ENCODE measurements at places on chromosomes 5 and 9.

GRCh38 chr5:139949710-139950109 is 93.4 kb downstream of the NRG2 start:
- no peak for DNase-seq

DNA sequence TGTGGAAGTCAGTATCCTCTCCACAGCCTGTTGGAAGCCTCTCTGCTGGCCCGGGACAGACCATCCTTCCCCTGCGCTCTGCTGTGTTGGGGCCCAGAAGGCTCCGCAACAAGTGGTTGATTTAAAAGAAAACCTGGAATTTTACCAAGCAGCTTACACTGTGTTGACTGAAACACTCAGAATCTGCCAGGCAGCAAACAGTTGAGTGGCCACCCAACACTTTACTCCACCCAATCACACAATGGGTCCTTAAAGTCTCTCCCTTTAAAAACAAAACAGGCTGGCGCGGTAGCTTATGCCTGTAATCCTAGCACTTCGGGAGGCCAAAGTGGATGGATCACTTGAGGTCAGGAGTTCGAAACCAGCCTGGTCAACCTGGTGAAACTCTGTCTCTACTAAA is 28.0 kb upstream of the DMRT3 start:
- no peak for DNase-seq

DNA sequence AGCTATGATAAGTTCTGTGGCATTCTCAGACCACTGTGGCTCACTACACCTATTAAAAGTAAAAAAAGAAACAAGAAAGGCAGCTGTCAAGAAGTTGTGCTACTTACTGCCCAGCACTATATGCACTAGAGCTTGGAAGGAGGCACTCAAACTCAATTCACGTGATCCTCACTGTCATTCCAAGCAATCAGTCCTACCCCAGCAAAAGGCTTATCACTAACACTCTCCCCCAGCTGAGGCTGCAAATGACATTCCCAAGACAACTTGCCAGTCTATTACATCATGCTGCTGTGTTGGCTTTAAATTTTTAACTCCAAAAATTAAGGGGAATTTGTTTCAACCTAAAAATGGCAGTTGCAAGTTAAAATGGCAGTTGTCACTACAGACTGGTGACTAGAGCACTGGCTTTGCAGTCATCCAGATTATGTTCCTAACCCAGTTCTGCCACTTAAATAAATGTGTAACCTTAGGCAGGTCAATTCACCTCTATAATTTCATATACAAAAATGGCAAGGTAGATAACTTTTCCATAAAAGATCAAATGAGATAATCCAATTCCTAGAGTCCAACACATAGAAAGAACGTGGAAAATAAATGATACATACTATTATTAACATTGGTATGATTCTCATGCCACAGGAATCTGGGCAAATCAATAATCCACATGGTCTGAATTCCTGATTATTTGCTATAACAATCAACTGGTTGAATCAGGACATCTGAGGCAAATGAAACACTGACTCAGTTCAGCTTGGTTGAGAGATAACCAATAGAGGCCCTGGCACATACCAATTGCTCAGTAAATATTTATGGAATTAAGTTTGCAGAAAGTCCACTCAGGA is 52.4 kb downstream of the FBXW11 start:
- no peak for DNase-seq

DNA sequence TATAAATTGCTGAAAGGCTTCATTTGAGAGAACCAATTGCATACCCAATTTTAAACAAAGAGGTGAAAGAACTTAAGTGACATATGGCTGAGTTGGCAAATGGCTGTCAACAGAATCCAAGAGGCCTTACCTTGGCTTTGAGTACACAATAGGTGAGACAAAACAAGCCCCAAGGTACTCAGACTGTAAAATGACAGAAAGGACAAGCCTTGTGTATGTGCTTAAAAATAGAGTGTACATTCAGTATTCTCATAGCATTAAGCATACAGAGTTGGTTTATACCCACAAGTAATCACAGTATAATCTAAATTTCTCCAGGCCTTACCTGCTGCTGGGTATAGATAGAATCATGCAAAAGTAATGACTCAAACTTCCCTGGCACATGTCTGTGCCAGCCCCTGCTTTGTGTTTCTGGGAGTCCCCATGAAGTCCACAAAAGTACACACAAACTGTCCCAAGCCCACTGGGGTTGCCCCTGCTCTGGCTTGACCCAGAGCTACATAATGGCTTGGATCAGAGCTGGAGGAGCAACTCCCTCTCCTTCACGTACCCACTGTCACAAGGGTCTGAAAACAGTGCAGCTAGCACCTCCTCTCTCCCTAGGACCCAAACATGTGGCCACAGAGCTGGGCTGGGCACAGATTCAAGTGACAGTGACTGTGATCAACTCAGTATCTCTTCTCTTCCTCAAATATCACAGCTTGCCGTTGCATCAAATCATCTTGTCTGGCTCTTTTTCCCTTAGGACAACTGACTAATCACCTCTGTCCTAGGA is 250.8 kb downstream of the ENC1 start:
- DNase-seq = no peak

DNA sequence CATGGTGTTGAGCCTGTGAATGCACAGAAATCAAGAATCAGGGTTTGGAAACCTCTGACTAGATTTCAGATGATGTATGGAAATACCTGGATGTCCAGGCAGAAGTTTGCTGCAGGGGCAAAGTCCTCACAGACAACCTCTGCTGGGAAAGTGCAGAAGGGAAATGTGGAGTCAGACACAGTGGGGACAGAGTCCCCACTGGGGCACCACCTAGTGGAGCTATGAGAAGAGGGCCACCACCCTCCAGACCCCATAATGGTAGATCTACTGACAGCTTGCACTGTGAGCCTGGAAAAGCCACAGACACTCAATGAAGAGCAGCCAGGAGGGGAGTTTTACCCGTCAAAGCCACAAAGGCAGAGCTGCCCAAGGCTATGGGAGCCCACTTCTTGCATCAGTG is 181.9 kb upstream of the SEMA6A start:
- no peak for DNase-seq

DNA sequence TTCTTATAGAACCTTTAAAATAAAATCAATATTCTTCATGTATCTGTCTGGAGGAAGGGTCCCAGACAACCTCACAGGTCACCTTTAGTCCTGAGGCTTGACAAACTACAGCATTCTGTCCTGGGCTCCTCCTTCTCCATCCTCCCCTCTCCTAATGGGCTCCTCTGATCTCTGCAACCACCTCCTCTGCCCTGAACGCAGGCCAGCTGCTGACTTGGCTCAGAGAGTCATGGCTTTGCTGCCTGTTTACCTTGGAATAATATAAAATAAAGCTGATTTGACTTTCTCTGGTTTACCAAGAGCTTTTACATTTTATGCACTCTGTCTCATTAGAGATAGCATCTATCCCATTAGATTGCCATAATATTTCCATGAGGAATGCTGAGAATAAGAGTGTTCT is 159.4 kb downstream of the SEMA6A start:
- DNase-seq = no peak

- no peak for DNase-seq
These were observed 33.1 kb upstream of the PPARGC1B start for GRCh38 chr5:149697001-149697400.

- DNase-seq = no peak
These were observed 3.4 kb downstream of the SKP2 start for GRCh38 chr5:36155291-36155690.

- DNase-seq = no peak
These were observed 72.3 kb upstream of the PRLR start for GRCh38 chr5:35302544-35302943.

GRCh38 chr5:158382473-158382872 is 523.5 kb upstream of the CLINT1 start:
- no peak for DNase-seq

GRCh38 chr9:16401701-16402100 is 468.8 kb downstream of the BNC2 start:
- DNase-seq = no peak

DNA sequence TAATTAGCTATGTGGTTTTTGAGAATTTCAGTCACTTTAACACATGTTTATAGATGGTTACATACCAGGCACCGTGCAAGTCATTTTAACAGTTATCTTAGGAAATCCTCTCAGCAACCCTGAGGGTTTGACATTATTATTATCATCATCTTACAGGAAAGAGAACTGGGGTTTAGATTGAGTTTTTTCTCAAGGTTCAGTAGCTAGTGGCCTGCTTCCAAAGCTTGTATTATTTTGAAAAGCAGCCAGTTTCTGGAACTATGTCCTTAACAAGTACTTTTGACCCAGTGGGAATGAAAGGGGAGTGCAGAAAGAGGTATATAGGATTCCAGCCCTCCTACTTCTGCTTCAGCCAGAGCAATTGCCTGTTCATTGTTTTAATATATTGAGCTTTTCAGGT is 157.5 kb downstream of the COMMD10 start:
- no peak for DNase-seq

- DNase-seq = no peak
These were observed 101.4 kb downstream of the PPARGC1B start for GRCh38 chr5:149831492-149831891.

DNA sequence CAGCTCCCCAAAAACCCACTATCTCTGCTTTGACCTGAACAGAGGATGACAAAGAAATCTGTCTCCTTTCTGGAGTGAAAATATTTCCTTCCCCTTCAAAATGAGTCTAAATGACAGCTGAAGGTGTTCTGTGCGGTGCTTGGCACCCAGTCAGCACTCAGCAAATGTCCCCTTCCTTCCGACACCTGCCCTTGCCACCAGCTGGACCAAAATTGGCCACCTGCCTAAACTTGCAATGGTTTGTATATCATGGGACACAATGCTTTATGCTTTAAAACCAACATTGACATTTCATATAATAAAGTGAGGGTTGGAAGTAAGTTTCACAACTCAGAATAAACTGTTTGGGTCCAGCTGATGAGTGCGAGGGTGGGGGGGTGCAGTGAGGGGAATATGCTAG is 7.5 kb upstream of the TTC1 start:
- no peak for DNase-seq

DNA sequence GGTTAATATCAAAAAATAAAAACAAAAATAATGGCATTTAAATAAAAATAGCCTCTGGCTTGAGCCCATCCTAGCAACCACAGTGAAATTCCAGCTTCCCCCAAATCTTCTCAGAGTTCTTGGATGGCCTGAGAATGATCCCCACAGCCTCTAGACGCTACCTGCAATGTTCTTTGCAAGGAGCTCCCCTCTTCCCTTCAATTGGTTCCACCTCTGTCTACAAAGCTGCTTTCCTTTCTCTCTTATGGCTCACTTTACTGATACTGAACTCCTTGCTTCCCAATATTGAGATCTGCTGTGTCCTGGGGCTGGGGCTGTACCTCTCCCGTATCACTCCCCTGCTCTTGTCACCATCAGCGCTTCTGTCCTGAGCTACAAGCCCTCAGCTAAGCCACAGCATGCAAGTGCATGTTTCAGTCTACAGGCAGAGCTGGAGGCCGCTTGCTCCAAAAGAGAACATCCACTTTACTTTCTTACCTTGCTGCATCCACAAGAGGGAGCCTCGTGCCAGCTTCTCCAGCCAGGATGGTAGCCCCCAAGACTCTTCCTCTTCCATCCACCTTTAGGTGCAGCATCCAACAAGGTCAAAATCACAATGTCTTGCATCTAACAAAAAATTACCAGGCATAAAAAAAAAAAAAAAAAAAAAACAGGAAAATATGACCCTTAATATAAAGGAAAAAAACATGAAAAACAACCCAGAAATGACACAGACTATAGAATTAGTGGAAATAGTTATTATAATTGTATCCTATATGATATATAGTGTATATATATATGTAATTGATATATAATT is 57.4 kb upstream of the PRSS3 start:
- DNase-seq = no peak

GRCh38 chr9:129962451-129962864 is 80.5 kb downstream of the FNBP1 start:
- no peak for DNase-seq

GRCh38 chr9:135410421-135410820 is 69.2 kb upstream of the PPP1R26 start:
- DNase-seq = no peak

DNA sequence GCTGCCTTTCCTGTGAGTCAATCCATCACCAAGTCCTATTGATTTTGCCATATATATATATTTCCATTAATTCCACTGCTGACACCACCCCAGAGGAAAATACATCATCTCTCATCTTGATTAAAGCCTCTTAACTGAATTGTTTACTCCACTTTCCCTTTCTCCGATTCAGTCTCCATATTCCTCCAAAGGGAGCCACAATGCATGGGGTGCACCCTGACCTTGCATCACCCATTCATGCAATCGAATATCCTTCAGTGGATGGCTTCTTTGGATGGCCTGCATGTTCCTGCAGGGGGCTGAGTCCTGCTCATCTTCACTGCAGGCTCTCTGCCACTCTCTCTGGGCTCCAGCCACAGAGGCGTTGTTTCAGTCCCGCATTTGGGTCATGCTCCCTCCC is 231.0 kb downstream of the SNX18 start:
- no peak for DNase-seq

GRCh38 chr9:128254362-128254761 is 21.4 kb downstream of the GOLGA2 start:
- no peak for DNase-seq

DNA sequence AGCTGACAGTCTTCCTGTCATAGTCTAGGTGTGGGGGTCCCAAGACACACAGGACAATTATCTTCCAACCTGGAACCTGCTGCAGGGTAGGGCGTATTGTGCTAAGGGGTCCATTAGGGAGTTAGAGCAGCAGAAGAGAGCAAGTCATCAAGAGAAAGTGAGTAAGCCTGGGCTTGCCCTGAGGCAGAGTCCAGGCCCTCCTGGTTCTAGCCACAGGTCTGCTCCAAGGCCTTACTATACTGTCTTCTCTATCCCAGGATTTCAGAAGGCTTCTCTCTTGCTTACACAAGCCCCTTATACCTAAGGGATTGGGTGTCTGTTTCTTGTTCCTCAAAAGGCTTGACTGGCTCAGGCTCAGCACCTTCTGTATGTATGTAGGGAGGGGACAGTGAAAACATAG is 7.7 kb downstream of the P4HA2 start:
- no peak for DNase-seq

DNA sequence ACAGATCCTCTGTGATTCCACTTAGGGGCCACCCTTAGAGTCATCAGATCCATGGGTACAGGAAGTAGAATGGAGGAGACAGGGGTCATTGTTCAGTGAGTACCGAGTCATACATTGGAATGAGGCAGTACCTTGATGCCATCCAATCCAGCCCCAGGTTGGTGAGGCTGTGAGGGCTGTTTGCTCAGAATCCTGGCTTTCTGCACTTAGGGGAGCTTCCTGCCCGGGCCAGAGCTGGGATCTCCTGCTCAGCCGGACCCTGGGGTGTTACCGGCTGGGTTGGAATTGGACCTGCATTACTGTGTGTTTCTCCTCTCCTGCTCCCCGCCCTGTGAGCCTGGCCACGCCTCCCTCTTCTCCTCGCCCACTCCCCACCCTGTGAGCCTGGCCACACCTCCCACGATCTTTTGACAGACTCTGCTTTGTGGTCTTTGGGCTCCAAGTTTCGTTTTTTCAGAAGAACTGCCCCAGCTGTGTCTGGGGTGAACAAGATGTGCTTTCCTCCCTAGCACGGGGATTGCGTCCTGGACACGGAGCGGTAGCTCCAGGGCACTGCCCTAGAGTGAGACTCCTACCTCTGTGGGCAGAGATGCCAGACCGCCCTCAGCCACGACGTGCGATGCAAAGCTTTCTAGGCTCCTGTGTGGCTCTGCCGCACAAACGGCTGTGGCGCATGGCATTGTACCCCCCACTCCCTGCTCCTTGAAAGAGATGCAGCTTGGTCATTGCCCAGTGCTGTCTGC is 15.4 kb downstream of the TRAF2 start:
- peak; percentile 30 for DNase-seq

Data from stimulated activated CD4-positive, alpha-beta T cell treated with anti-CD3 and anti-CD28 coated beads, Interleukin-1b, Interleukin-23, amount 100 ng/mL, for 1 hour (primary cell).